Thymus (tissue), 14 donors: ENCODE measurements at places on chromosomes 5 and 9. TPM values are rescaled to one million over a fixed set of nuclear protein-coding genes. Genes with fewer than 3 reads are reported as not detected.

GRCh38 chr9:98289614-98290201 lies 34.3 kb upstream of the TBC1D2 start:
- H3K4me1 ChIP-seq: no peaks in the 10 kb centered on the region
- no peak overlapping the region for H3K27ac ChIP-seq
- H3K4me3 ChIP-seq: no peak overlapping the region

DNA sequence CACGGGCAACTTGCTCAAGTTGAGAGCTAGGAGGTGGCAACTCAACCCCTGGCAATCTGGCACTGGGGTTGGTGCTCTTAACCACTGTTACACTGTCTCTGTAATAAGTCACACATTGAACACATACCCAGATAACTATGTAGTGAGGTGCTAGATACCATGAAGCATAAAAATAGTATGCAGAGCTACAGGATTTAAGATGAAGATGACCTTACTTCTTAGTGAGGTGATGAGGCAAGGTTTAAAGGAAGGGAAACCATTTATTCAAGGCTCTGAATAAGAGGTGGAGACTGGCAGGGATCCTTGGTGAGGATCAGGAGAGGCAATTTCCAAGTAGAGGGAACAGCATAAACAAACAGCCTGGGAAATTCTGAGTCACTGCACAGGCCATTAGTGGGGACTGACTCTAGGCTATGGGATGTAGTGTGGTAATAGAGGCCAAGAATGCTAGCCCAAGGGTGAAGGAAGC lies 67.6 kb upstream of the NR3C1 start:
- no peaks in the 10 kb centered on the region for H3K36me3 ChIP-seq
- no peak overlapping the region for H3K4me3 ChIP-seq
- no peak overlapping the region for H3K27ac ChIP-seq
- no peaks in the 10 kb centered on the region for H3K4me1 ChIP-seq
- H3K27me3 ChIP-seq: no peaks in the 10 kb centered on the region

Gene SLC36A2
- total RNA-seq: not detected

Gene ASPN
- total RNA-seq: 9.8 TPM

GRCh38 chr9:76725885-76726284 lies 38.4 kb upstream of the PCA3 start:
- H3K4me1 ChIP-seq: no peaks in the 10 kb centered on the region
- no peaks in the 10 kb centered on the region for H3K36me3 ChIP-seq
- DNase-seq: no peak
- H3K4me3 ChIP-seq: no peak overlapping the region
- no peak overlapping the region for H3K27ac ChIP-seq
- H3K27me3 ChIP-seq: no peaks in the 10 kb centered on the region

DNA sequence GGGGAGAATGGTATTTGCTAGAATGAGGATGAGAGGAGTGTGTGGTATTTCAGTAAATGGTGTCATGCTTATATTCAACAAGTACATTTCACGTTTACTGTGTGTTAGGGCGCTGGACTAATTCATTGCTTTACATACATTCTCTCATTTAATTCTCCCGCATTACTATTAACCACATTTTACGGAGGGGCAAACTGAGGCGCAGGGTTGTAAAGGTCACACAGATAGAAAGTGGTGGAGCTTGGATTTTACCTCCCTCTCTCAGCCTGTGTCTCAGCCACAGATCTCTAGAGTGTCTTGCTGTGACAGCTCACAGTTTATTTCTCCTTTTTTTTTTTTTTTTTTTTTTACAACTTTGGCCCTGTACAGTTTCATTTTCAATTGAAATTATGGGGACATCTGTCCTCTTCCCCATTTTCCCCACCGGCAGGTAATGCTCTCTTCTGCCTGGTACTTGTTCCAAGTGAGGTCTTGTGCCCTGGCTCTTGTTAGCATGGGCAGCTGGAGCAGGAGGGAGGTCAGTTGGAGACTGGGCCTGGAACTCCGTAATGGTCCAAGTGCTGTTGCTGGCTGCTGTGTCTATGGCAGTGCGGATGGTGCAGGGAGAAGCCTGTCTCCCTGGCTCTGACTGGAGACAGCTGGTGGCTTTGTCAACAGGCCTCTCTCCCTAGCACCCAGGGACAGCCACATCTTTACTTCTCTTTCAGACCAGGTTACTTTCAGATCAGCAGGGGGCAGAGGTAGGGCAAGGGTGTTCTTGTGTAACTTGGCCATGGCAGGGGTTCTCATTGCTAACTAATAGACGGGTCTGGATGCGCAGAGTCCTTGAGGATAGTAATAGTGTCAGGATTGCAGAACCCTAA lies 20.5 kb upstream of the NDST1 start:
- H3K4me1 ChIP-seq: no peaks in the 10 kb centered on the region
- no peak overlapping the region for H3K27ac ChIP-seq
- H3K36me3 ChIP-seq: no peaks in the 10 kb centered on the region
- no peak for DNase-seq
- H3K27me3 ChIP-seq: no peaks in the 10 kb centered on the region

GRCh38 chr9:84955971-84956370 lies 286.4 kb downstream of the NTRK2 start:
- H3K4me1 ChIP-seq: no peaks in the 10 kb centered on the region
- no peaks in the 10 kb centered on the region for H3K36me3 ChIP-seq
- no peak for DNase-seq
- H3K4me3 ChIP-seq: no peak overlapping the region
- H3K27ac ChIP-seq: no peak overlapping the region

Gene CDH9
- 0.05 TPM for total RNA-seq

DNA sequence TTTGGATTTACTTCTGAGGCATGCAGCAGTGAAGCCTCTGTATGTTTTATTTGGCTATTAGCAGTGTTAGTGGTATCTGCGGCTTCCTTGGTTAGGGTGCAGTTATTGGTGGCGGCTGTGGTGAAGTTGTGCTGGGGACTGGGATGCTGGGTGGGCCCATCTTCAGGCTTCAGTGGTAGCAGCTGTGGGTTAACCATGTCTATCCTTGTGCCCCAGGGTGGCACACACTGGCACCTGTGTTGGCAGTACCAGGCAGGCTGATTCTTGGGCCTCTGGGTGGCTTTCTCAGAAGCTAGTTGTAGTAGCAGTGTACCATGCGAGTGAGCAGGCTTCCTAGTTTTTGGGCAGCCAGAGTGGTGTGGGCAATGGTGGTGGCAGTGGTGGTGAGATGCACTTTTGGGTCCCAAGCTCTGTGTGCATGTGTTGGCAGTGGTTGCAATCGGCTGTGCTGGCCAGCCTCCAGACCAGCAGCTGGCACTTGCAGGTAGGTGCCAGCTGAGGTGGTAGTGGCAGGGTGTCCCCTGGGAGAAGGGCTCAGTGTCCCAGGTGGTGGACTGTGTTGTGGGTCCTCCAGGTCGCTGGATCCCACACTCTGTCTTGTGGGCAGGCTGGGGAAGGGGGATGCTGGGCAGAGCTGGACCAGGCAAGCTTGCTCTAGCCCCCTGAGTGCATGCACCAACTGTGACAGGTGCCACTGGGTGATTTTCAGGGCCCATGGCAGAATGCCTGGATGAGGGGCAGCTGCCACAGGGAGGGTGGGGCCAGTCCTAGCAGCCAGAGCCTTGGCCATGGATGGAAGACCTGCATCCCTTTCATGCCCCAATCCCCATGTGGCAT lies 13.6 kb downstream of the AHRR start:
- H3K27me3 ChIP-seq: no peaks in the 10 kb centered on the region
- no peak overlapping the region for H3K27ac ChIP-seq
- no peak for DNase-seq

DNA sequence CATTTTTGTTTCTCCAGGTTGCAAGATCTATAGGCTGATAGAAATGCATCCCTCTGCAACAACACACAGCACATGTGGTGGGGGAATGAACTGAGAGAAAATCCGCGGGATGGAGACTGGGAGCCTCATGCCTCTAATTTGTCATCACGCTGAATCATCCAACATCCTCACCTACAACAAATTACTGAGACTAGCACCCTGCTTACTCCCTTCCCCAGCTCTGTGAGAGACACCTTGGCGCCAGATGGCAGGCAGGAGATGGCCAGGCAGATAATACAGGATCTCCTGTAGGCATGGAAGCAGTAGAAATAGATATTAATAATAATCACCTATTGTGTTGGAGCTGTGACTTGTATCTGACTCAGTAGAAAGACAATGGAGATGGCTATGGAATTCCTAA lies 276.9 kb downstream of the SEMA5A start:
- H3K4me3 ChIP-seq: no peak overlapping the region
- no peaks in the 10 kb centered on the region for H3K4me1 ChIP-seq
- no peak for DNase-seq
- H3K27me3 ChIP-seq: no peaks in the 10 kb centered on the region
- no peak overlapping the region for H3K27ac ChIP-seq

- no peak for DNase-seq
- no peak overlapping the region for H3K27ac ChIP-seq
- no peak overlapping the region for H3K4me3 ChIP-seq
- H3K36me3 ChIP-seq: no peaks in the 10 kb centered on the region
- peaks cover 3% of the 10 kb centered on the region for H3K4me1 ChIP-seq
These were observed 6.6 kb downstream of the POU4F3 start for GRCh38 chr5:146345240-146345577.

Gene PCDHB15
- total RNA-seq: 0.33 TPM

DNA sequence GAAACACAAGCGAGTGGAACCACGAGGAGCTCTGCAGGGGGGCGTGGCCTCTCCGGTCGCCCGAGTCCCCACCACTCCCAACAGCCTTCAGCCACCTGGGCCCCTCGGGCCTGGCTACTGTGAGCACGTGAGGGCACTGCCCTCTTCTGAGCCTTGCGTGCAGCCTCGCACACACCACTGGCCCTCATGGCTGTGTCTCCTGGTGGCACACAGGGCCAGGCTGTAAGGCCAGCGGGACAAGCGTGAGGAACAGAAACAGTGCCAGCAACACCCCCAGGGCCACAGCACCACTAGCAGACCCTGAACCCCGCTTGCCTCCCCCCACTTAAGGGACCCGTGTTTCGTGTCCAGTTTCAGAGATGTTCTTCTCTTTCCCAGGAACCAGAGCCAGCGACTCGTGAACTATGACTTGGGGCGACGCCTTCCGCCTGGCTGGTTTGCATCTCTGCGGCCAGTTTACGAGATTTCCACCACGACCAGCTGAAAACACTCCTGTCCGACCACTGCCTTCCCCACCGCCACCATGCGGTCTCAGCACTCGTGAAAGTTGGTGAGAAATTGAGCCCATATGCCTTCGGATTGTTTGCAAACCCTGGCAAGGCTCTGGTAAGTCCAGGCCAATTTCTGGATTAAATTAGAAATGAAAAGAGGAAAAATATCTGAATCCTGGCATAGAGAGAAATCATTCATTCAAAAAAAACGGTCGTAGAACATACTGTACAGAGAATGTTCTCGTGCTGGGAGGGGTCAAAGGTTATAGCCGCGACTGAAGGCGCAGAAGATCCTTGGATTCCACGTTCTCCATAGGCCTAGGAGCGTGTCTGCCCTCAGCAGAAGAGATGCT lies 135.6 kb downstream of the ZNF354C start:
- H3K27me3 ChIP-seq: no peaks in the 10 kb centered on the region
- H3K4me3 ChIP-seq: no peak overlapping the region
- no peaks in the 10 kb centered on the region for H3K4me1 ChIP-seq
- no peak overlapping the region for H3K27ac ChIP-seq

GRCh38 chr5:120818128-120818527 lies 354.0 kb downstream of the PRR16 start:
- H3K36me3 ChIP-seq: no peaks in the 10 kb centered on the region
- DNase-seq: no peak
- no peak overlapping the region for H3K4me3 ChIP-seq
- no peaks in the 10 kb centered on the region for H3K4me1 ChIP-seq

Gene SYK
- 55.9 TPM for total RNA-seq

DNA sequence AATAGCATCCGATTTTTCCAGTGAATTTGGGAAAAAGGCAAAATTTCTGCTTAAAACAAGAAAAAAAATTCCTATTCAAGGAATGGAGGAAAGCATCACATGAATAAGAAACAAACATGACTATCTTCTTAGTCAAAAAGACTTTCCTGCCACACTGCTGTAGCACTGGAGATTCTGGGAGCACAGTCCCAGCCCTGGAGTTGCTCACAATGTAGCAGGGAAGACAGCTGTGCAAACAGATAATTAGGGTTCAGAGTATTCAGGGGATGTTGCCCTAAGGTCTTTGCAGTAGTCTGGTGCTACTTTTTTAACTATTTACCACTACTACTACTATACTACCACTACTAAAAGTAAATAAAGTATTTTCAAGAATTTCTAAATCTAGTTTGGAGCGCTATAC lies 86.5 kb downstream of the BNC2 start:
- H3K4me1 ChIP-seq: no peaks in the 10 kb centered on the region
- H3K4me3 ChIP-seq: no peak overlapping the region
- no peaks in the 10 kb centered on the region for H3K27me3 ChIP-seq
- no peaks in the 10 kb centered on the region for H3K36me3 ChIP-seq

Gene ADCY2
- 0.42 TPM for total RNA-seq

- no peak overlapping the region for H3K4me3 ChIP-seq
- H3K4me1 ChIP-seq: no peaks in the 10 kb centered on the region
- H3K36me3 ChIP-seq: no peaks in the 10 kb centered on the region
- DNase-seq: no peak
These were observed 53.8 kb downstream of the PDZD2 start for GRCh38 chr5:31692561-31693221.
